H4 (cell line): ENCODE measurements at places on chromosomes 1 and 21. TPM values are rescaled to one million over a fixed set of nuclear protein-coding genes. Genes with fewer than 3 reads are reported as not detected.

GRCh38 chr1:50103615-50104081, 5.1 kb upstream of the ELAVL4 start:
- no peak for DNase-seq

The BNIPL gene
- total RNA-seq, result 0.10 TPM in 1 of 2 replicates, not detected in the other

The RAD54L gene
- total RNA-seq, result 13.9 and 14.4 TPM in 2 replicates

GRCh38 chr1:64421377-64421776, 48.6 kb upstream of the CACHD1 start:
- no peak for DNase-seq

GRCh38 chr21:15250384-15250783, 185.6 kb upstream of the NRIP1 start:
- no peak for DNase-seq

DNA sequence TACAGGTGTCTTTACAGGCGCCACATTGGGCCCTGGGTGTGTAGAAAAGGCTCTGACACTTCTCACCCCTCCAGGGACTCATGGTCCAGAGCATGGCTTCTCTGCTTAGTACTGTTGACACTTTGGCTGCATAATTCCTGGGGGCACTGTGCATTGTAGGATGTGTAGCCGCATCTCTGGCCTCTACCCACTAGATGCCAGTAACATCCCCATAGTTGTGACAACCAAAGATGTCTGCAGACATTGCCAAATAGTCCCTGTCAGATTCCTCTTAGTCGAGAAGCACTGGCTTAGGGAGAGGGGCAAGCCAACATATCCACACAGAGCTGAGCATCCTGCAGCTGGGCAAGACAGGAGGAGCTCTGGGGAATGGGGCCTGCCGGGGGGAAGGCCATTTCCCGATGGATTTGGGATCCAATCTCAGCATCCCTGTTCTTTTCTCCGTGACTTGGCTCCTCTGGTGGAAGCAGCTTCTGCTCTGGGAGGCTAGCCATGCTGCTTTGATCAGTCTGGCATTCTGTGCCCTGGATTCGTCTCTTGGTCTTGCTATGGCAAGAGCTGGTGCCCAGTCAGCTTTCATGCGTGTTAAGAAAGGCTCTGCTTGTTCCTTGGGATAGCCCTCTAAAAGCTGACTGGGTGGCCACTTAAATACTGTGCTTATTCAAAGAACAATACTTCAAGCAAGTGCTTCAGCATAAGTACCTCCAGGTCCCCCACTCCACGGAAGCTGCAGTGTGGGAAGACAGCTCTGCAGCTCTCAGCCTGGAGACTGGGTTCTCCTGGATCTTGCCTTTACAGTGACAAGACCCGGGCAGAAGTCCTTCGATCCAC, 38.3 kb upstream of the SCMH1 start:
- no peak for DNase-seq

DNA sequence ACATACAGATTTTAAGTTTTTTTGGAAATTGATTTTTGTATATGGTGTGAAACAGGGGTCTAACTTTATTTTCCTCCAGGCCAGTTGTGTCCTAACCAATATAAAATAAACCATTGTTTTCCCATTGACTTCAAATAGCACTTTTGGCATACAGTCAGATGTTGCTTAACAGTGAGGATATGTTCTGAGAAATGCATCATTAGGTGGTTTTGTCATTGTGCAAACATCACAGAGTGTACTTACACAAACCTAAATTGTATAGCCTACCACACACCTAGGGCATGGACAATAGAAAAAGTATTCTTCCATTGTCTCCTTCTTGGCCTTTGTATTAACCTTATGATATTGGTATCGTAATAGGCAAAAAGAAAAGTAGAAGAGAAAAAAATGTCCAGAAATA, 37.4 kb upstream of the DISP1 start:
- DNase-seq, result peak; percentile 60

DNA sequence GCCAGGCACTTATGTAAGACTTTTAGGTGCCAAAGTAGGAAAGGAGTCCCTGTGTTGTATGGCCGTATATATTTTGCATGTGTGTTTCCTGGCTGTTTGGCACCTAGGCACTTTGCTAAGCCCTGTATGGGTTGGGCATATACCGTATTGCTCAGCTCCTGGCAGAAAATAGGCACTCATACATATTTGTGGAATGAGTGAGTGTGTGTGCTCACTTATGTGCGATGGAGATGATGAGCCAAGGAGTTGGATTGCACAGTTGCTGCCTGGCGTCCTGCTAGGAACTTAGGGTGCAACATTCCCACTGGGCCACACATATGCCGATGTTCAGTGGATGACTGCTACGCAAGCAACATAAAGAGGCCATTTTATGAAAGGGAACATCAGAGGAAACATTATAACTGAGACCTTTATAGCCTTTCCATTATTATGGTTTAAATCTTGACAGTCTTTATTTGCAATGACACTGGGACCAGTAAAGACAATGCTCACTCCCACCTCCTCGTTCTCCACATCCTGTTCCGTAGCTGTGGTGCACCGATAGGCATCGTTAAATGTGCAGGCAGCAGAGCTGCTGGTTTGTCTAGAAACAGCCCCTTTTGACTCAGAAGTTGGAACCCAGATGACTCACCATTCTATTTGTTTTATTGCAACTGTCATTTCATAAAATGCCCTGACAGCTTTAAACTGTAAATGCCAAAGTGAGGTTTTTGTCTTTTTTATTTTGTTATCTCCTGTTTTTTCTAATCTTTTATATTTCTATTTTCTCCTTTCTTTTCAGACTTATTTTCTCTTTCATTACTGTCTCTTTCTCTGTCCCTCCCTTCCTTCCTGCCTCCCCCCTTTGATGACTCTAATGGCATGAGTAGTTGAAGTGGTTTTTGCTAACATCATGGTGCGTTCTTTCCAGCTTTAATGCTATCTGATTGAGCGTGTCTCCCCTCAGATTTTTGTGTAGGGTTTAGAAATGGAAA, 36.1 kb downstream of the PEX14 start:
- DNase-seq, result peak; percentile 72

The SLC16A4 gene
- total RNA-seq, result 85.2 and 91.7 TPM in 2 replicates

DNA sequence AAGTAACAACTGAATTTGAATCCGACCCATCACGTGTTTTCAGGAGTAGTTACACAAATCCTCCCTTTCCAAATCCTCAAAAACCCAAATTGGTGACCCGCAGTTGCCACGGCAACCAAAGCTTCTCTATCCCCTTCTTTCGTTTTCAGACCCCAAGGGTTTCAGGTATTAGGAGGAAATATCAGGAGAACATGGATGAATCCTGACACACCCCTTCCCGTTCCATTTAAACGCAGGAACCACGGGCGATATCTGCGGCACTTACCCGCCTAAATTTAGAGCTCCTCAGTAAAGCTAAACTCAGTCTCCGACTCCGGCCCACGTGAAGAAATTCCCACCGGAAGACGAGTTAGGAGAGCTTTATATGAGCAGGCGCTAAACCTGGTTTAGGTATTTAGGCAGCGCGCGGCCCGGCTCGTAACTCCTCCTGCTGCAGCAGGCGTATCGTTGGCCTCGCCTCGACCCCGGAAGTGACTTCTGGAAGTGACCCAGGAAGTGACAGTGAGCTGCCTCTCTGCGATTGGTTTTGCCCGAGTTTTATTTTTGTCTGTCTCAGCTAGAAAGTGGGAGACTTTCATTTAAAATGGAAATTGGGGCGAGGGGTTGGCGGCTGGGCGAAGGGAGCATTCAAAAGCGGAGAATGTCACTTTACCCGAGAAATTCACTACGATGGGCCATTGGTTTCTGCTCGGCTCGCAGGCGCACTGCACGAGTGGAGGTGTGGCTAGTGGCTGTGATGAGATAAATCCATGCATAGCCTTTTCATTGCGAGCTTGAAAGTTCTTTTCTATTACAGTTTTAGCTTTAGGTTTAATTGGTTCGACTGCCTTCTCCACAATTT, at the start of gene TAF1A:
Gene TAF1A, minus strand, starts transcription at position 472 of the 841 bp plus-strand sequence.
- DNase-seq, result peak; percentile 85

DNA sequence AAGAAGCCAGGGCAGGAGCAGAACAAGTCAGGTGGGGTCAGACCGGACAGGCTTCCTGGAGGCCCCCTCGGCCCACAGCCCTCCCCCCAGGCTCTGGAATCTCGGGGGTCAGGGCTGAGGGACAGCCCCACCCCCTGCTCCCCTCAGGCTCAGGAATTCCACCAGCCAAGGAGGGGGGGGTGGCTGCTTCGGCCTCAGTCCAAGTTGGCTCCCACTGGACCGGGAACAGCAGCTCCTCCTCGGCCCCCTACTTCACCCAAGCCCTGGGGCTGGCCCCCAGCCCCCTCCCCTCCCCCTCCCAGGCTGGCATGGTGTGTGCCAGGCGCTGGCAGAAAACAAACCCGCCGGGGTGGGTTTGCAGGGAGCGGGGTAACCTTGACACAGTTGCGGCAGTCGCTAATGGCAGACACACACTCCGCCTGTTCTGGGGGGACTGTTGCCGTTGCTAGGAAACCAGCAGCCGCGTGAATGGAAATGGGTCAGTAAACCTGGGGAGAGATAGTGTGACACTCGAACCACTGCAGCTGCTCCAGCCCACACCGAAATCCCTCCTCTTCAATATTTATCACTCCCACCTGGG, 32.4 kb downstream of the AHDC1 start:
- DNase-seq, result no peak

DNA sequence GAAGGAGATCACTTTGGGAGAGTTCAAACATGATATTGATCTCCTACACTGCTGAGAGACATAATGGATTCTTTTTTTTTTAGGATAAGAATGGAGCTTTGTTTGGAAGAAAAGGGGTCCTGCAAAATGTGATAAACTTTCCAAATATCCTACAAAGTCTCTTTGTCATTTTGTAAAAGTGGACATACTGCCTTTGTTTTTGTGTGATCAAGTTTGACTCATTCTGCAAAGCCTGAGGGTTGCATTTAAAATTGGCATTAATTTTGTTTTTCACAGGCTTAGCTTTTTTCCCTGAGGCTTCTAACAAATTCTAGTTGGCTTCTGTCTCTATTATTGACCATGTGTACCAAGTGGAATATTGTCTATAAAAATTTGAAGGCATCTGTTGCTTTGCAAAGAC, 113.2 kb downstream of the AK5 start:
- no peak for DNase-seq

DNA sequence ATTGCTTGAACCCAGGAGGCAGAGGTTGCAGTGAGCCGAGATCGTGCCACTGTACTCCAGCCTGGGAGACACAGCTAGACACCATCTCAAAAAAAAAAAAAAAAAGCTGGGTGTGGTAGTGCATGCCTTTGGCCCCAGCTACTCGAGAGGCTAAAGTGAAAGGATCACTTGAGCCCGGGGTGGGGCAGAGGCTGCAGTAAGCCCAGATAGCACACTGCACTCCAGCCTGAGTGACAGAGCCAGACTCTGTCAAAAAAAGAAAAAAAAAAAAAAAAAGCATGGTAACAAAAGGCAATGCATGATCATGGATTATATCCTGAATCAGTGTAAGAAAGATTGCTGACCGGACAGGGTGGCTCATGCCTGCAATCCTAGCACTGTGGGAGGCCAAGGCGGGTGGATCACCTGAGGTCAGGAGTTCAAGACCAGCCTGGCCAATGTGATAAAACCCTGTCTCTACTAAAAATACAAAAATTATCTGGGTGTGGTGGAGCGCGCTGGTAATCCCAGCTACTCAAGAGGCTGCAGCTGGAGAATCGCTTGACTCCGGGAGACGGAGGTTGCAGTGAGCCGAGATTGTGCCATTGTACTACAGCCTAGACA, 76.3 kb downstream of the RUSC1 start:
- DNase-seq, result no peak

The DNASE2B gene
- total RNA-seq, result not detected in 2 replicates

GRCh38 chr1:186492531-186493291, 31.8 kb upstream of the PDC start:
- DNase-seq, result no peak

DNA sequence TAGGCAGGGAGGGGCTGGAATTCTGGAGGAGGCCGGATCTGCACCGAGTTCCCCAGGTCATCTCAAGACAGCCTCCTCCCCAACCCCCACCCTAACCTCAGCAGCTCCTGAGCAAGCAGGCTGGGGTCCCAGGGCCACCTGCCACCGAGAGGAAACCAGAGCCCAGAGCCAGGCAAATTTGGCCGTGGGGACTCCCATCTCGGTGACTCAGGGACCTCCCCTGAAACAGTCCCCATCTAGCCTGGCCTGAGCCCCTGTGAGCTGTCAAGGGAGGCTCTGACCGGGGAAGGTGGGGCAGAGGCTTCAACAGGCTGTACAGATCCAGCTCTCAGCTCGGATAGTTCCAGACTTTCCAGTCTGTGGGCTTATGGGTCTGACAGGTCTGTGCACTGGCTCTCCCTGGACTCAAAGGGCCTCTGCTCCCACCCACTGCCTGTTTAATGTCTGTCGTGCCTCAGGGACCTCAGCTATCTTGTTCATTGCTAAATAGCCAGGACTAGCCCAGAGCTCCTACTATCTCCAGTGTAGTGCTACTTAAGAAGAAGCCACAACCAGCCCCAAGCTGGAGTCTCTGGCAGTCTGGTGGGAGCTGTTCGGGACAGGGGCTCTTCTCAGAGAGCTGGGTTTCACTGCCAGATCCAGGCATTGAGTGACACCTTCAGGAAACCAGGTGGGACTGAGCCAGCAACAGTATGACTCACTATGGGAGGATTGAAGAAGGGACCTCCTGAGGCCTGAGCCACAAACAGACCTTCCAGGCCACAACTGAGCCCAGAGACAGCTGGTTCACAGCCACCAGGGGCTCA, 25.6 kb downstream of the MATN1 start:
- no peak for DNase-seq

- DNase-seq, result no peak
Measured at GRCh38 chr21:35239811-35240219, 190.7 kb upstream of the RUNX1 start.
